HFFc6 (cell line): ENCODE measurements at places on chromosomes 11 and 22.

DNA sequence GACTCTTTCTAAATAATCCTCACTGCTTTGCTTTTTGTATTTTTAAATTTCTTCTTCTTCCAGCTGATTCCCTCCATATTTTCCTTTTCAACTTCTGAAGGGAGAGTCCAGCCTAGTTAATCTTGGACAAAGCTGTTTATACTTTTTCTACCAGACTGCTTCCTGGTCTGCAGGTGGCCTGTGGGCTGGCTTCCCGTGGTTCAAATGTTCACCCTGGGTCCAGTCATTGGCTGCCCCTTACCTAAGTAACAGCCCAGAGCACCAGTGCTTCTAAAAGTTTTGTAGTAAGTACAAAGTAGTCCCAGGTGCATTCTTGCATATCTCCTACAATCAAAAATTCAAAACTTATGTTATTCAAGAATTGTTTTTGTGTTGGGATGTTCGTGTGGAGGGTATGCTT, 19.1 kb downstream of the ZNF143 start:
- DNase-seq, result no peak

DNA sequence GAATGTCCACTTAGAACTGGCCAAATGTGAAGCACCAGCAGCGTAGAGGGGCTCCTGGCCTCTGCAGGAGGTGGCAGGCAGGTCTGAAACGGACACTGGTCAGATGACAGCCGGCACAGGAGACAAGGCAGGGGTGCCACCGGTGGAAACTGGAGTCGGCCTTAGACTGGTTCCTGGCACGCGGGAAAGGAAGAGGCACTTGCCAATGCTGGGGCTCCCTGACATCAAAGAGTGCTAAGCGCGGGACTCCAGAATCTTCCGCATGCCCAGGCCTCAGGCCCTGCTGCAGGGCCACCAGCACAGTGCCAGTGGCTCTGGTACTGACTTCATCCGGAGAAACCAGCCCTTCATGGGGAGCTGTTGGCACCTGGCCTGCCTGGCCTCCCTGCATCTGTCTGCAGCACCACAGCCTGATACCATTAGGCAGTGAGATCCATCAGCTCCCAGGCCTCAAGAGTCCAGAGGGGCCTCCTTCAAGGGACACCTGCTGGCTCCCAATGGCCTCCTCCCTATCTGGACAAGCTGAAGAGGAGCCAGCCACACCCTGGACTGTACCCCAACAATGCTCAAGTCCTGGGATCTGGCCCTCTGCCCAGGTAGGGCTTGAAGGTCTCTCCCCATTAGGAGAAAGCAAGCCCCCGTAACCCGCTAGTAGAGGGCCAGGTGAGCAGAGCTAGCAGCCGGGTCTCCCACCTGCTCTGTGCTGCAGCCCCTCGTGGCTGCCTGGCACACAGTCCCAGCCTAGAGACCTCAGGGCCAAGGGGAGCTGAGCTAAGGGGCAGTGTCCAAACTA, 29.7 kb upstream of the GNB1L start:
- no peak for DNase-seq

DNA sequence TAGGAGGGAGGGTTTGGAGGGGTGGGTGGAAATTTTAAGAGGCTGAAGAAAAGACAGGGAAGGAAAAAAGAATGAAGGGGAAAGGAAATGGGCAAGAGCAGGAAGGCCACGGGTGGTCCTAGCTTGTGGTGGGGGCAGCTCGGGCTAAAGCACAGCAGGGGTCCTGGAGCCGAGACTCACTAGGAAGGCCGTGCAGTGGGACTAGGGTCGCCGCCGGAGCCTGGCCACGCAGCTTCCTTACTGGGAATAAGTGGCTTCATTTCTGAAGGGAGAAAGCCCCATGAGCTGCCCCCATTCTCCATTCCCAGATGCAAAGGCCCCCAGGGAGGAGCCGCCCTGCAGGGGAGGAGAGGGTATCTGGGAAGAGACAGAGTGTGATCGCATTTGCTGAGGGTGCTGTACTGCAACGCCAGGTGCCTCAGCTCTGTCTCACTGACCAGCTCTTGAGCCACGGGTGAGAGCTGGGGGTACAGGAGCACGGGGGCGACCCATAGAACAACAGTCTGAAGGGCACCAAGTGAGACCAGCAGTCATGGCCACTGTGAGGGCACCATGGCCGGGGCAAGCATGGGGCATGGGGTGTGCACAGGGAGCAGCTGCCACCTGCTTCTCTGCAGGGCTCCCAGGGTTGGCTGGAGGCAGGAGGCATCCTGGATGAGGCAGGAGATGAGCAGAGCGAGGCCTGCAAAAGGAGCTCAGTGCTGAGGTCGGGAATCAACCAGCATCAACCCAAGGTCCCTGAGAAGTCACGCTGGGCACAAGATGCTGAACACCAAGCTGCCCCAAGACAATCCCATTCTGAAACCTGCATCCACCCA, 11.6 kb downstream of the TOP3B start:
- DNase-seq, result no peak

DNA sequence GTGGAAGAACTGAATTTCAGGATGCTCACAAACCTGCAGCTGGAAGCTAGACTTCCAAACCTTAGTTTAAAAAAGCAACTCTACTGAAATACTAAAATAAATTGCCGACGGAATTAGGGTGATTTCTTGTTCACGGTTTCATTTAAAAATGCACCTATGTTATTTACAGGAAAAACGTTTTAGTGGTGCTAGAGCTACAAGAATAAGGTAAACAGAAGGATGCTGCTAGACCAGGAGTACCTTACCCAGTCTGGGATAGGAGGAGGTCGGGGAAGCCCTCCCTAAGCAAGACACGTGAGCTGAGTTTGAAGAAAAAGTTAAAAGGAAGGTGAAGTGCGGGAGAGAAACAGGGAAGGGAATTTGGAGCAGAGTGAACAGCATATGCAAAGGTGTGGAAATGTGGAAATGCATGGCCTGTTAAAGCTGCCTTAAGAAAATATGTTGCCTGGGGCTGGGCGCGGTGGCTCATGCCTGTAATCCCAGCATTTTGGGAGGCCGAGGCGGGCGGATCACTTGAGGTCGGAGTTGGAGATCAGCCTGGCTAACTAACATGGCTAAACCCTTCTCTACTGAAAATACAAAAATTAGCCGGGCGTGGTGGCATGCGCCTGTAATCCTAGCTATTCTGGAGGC, 1.4 kb upstream of the FTH1 start:
- DNase-seq, result no peak

GRCh38 chr22:19837915-19838314, 16.8 kb downstream of the GNB1L start:
- DNase-seq, result no peak

DNA sequence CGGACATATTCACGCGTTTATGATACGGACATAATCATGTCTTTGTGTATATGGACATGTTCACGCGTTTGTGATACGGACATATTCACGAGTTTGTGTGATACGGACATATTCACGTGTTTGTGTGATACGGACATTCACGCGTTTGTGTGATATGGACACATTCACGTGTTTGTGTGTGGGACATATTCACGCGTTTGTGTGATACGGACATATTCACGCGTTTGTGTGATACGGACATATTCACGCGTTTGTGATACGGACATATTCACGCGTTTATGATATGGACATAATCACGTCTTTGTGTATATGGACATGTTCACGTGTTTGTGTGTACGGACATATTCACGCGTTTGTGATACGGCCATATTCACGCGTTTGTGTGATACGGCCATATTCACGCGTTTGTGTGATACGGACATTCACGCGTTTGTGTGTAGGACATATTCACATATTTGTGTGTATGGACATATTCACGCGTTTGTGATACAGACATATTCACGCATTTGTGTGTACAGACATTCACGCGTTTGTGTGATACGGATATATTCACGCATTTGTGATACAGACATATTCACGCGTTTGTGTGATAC, 24.9 kb downstream of the PTDSS2 start:
- DNase-seq, result no peak

GRCh38 chr11:33557201-33557600, 143.4 kb downstream of the C11orf91 start:
- peak; percentile 92 for DNase-seq

GRCh38 chr11:99368583-99368982, 347.8 kb downstream of the CNTN5 start:
- DNase-seq, result no peak

DNA sequence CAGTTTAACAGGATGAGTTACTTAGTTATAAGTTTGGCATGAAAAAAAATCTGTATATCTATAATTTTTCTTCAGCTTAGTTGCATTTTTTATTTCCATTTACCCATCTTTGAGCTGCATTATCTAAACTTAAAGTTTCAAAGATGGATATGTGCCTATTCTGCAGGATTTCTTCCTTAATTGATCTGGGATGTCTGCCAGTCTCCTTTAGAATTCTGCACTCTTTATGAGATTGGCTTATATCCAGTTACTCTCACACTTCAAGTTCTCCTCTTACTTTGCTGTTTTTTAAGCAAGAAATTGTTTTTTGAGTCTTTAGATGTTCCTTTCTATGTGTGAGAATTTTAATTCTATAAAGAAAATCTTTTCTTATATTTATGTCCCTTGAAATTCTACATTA, 5.1 kb upstream of the PDGFD start:
- DNase-seq, result no peak

- DNase-seq, result no peak
These were observed at the start of gene ANO9 for GRCh38 chr11:441418-442274. Gene ANO9, minus strand, starts transcription at chr11:442011. Its CDS starts 85 bp downstream, at chr11:441926.
